HT1080 (cell line): ENCODE measurements at places on chromosomes 7 and 10. TPM values are rescaled to one million over a fixed set of nuclear protein-coding genes. Genes with fewer than 3 reads are reported as not detected.

GRCh38 chr10:112275512-112276245 lies 7.5 kb upstream of the TECTB start:
- DNase-seq: no peak

The CLEC2L gene
- total RNA-seq: 0.13 TPM in 1 of 2 replicates, not detected in the other

DNA sequence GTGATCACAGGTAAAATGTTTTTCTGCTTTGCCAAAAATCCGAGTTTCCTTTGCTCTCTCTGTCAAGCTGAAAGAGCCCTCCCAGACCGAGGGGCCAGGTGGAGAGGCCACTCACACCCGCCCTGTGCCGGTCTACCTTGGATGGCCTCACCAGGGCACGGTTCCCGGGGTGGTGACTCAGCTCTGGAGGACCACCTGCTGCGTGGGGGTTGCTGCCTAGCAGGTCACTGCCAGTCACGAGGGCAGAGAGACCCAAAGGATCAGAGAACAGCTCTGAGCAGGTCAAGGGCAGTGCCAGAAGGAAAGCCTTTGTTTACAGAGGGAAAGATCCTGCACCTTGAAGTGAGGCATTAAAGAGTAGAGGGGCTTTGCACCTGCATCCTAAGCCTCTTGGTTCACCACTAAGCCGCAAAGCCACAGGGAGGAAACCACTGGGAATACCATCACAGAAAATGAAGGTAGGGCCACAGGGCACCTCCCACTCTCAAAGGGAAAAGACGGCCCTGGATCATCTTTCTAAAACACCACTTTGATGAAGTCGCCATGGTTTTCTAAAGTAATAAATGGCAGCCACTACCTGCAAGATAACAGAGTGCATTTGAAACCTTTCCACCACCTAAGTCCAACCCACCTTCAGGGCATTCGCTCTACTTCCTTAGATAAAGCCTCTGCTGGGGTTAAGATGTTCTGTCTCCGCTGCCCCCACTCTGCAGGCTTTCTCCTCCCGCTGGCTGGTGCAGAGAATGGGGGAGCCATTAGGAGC lies 160.3 kb upstream of the KLF14 start:
- DNase-seq: peak; percentile 95

DNA sequence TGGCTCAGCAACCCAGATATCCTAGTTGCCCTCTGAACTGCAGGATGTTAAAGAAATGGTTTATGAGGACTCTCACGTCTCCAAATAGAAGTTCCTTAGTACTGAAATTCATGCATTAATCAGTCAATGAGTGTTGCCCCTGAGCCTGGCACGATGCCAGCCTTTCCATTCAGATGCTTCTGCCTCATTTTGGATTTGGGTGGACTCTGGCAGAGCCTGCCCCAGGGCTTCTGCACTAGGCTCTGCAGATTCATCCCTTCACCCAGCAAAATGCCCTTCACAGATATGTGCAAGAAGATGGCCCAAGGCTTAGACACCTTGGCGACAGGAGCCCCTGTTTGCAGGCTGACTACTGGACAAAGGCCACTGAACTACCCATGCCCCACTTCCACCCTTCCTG lies 747.8 kb downstream of the GRID1 start:
- DNase-seq: no peak
